ENCODE measurements at places on chromosomes 2 and 18.

GRCh38 chr2:179218848-179219594 lies 45.6 kb downstream of the SESTD1 start:
- DNase-seq, result peak; percentile 33

- DNase-seq, result no peak
Measured at GRCh38 chr18:50369672-50370071, 5.2 kb upstream of the SKA1 start.

GRCh38 chr2:161400076-161400475 lies 16.0 kb upstream of the TBR1 start:
- no peak for DNase-seq

DNA sequence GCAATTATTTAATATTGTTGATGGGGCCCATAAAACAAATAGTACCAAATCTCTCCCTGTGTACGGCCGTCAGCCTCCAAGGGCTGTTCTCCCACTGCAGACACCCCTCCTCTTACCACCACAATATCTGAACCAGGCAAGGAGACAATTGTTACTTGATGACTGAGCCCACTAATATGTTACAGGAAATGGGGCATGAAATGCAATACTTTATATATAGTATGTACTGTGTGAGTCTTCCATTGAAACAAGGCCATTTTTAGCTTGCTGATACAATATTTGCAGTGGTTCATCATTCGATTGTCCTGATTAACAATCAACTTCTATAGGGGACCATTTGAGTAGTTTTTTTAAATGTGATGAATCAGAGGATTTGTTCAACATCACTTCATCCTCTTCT lies 307.3 kb downstream of the GBX2 start:
- DNase-seq, result no peak

GRCh38 chr2:20052229-20052851 lies 912 bp upstream of the LAPTM4A start:
- no peak for DNase-seq

DNA sequence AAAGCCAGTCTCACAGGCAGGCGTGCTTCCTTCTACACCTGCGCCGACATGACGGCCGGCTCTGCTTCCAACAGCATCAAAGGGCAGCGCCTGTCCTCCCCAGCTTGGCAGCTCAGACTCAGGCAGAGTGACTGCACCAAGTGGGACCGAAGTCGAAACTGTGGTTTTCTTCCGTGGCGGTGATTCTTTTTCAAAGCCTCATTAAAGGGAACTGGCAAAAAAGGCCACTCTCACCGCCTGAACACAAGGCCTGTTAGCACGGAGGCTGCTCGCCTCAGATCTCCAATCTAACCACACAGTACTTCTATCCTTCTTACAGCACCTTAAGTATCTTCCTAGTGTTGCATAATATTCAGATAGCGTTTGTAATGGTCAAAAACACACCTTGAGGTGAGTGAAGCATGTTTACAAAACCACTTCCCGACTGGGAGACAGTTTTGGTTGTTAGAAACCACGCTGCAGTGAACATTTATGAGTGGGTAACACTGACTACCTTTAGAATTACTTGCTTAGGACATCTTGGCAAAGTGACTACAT lies 236.4 kb downstream of the HDAC4 start:
- peak; percentile 24 for DNase-seq

DNA sequence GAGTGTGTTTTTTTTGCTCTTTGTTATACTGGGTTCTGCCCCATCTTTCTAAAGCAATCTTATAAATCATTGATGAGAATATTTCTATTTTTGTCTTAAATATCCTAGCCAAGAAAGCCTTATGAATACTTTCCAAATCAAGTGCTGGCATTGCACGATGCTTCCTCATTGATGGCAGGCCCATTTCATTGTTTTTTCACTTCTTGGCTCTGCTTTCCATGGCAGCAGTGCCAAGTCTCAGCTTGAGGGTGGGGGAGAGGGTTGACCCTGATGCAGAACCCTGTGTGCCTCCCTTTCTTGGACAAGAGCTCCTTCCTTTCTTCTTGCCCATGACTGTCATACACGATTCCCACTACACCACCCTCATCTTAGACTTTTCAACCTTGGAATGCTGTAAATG lies 16.7 kb upstream of the CELF4 start:
- no peak for DNase-seq

GRCh38 chr2:181252262-181253148 lies 204.7 kb upstream of the ITGA4 start:
- no peak for DNase-seq

DNA sequence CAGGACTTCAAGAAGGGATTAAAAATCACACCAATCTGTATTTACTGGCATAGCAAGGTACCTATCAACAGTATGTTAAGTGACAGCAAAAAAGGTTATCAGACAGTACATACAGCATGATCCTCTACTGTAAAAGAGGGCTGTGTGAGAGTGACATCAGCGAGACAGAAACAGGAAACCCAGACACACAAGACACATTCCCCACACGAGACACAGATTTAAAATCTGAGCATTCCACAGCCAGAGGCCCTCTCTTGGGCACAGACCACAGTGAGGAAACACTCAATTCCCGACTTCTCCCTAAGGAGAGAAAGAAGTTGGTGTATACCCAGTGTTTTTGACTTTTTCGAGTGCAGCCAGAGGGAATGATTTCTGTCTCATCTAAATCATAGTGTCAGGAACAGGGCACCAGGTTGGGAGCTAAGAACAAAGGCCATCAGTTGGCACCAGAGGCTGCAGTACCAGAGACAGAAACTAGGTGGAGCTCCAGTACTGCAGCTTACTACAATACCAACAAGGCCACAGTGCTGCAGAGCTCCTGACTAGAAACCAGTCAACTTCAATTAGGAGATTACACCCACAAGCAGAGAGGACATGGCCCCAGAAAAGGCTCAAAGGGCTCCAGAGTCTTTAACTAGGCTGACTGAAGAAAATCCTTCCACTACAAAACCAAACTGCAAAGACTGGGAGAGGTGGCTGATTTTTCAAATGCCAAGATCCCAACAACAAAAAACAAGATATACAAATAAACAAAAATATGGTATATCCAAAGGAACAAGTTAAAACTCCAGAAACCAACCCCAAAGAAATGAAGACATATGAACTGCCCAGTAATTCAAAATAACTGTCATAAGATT lies 41.0 kb downstream of the UNC50 start:
- DNase-seq, result peak; percentile 88

- DNase-seq, result no peak
Measured at GRCh38 chr18:13835202-13835601, 11.3 kb downstream of the MC5R start.

GRCh38 chr2:47641366-47641765 lies 141.6 kb upstream of the MSH6 start:
- no peak for DNase-seq

GRCh38 chr2:34308140-34308539 lies 709.0 kb upstream of the FAM98A start:
- no peak for DNase-seq

GRCh38 chr2:72934683-72935610 lies 17.6 kb downstream of the EMX1 start:
- DNase-seq, result no peak

GRCh38 chr2:231293163-231293562 lies 94.7 kb downstream of the ARMC9 start:
- DNase-seq, result no peak
